Upper lobe of right lung (tissue), 1 donor: ENCODE measurements at places on chromosomes 1 and 21. TPM values are rescaled to one million over a fixed set of nuclear protein-coding genes. Genes with fewer than 3 reads are reported as not detected.

GRCh38 chr1:155048449-155049334 lies 2.4 kb upstream of the ADAM15 start:
- DNase-seq, result no peak

DNA sequence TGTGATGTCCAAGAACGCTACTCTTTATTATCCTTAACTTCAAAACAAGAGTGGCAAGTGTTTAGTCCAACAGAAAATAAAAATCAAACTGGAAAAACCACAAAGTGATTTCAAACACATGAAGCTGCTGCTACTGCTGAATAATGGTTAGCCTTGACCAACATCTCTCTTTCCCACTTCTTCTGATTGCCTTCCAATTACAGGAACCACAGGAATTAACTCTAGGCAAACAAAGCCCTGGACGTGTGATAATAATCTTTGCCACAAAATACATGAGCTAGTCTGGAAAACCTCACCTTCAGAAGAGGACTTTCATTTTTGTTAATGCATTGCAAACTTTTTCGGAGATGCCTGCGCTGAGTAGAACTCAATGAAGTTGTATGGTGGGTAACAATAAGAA lies 48.6 kb upstream of the COL11A1 start:
- no peak for DNase-seq

- no peak for DNase-seq
These were observed 233.2 kb upstream of the NR5A2 start for GRCh38 chr1:199794105-199794863.

The TENT5C gene
- total RNA-seq, result 13.7 TPM

DNA sequence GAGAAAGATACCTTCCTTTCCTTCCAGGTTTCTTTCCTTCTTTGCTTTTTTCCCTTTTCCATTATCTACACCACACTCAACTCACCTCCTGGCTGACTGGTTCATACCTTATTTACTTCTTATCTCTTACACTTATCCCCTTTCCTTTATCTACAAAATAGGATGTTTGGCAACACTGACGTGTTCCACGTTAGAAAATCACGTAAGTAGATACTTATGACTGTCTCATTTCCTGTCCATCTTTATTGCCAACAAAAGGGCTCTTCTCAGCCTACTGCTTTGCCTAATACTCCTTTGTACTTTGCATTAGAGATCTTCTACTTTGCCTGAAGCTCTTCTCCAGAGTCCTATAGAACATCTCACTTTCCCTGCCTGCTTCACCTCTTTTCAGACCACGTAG lies 25.1 kb downstream of the SYNJ1 start:
- DNase-seq, result no peak

DNA sequence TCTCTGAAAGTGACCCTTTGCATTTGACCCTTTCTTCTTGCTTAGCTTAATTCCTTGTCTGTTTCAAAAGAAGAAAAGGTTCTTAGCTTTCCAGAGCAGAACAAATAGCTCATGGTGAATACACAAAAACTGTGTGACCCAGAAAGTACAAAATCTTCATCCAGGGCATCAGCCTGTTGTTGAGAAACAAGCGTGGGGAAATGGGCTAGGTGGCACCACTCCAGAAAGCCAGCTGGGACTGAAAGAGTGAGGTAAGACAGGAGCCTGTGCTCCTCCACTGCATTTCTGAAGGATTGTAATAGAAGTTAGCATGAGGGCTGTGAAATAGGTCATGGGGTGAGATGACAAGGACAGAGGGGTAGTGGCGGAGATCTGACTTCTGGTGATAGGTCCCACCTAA lies 45.8 kb downstream of the CYP2J2 start:
- DNase-seq, result no peak

DNA sequence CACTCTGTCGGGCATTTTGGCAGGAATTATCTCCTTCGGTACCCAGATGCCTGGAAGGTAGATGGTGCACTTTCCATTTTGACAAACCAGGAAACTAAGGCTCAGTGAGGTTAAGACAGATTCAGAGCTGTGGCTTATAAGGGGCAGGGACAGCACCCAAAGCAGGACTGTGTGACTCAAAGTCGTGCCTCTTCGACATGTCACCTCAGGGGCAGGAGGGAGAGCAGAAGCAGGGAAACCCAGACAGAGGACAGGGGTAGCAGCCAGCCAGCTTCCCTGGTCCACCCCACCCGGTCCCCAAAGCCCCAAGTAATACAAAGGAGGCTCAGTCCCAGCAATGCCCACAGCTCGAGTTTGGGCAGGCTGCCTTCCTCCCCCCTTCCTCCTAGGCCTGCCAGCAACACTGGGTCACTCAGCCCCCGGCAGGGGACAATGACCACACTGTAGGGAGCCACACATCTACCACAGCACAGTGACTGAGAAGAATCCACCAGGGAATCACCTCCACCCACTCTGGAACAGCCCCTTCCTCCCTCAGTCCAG lies 2.5 kb downstream of the RHOC start:
- DNase-seq, result no peak

DNA sequence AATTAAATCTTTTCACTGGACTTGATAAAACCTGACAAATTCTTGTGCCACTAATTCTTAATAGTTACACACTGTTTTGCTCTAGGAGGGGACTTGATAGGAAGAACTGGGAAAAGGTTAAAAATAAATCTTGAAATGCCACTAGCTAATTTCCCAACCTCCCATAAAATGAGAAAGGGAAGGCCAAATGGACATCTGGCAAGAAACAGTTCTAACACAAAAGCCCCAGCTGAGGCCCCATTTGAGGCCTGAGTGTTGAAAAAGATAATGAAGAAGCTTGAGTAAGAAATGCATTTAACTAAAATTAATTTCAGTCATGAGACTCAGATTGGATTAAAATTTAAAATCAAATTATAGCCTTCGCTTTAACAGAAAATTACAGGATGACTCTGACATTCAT lies 11.2 kb upstream of the RAP1GAP start:
- DNase-seq, result no peak

GRCh38 chr1:25135909-25136308 lies 96.4 kb downstream of the SYF2 start:
- DNase-seq, result no peak

GRCh38 chr1:56531624-56532349 lies 47.6 kb downstream of the PLPP3 start:
- no peak for DNase-seq

The S100A16 gene
- 69.6 TPM for total RNA-seq

DNA sequence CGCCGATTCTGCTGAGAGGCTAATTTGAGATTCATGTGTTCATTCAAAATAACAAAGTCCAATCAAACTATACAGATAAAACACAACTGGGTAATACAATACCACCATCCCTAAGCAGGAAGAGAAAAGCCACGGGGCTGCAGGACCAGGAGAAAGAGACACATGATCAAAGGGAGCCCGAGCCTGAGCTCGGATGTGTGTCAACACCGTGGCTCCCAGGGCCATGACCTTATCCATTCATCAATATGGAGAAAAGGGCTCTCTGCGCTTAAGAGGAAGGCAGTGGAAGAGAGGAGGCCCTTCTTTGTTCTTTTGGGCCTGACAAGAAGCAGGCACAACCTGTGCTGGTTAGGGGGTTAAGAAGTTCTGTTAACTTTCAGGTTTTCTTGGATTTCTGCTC lies 56.7 kb downstream of the HUNK start:
- no peak for DNase-seq

The PLPPR4 gene
- 3.0 TPM for total RNA-seq

The SSX2IP gene
- total RNA-seq, result 8.5 TPM
